HTR-8/SVneo (cell line): ENCODE measurements at places on chromosomes 1 and 21.

DNA sequence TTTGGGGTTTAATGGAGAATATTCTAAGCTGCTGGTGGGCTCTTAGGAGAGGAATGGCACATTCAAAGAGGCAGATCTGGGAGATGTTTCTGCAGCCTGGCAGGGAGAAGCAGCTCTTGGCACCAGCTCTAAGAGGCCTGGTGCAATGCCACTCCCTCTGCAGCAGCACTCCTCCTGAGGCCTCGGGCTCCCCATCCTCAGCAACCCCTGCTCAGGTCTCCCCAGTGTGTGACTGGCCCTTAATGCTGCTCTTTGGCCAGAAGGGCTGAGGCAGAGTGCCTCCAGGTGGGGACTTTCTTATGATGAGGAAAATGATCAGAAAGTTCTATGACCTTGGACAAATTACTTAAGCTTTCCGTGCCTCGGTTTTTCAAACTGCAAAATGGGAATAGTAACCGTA is 55.5 kb downstream of the MAB21L3 start:
- DNase-seq = no peak

GRCh38 chr1:53956308-53957168 is 10.4 kb downstream of the LRRC42 start:
- DNase-seq = no peak

DNA sequence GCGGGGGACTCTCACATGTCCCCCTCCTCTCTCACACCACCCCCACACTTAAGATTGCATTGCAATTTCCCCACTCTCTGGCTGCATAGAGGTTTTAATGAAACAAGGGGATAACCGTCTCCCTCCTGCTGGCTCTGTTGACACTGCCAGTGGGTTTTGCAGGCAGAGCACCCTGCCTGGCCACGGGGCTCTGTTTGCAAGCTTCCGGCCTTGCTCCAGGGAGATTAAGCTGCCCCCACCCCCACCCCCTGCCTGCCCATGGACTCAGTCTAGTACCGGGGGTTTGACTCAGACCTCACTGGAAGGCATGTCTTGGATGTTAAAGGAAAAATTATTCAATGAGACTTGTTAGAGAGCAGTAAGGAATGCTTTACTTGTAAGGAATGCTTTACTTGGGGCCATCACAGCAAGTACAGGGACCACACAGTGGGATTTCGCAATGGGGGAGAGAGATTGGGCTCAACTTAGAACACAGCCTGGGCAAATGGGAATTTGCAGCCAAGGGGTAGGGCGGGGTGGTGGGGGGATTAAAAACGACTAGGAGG is 101.0 kb downstream of the AJAP1 start:
- DNase-seq = peak; percentile 68

- no peak for DNase-seq
These were observed 153.8 kb downstream of the ATG4C start for GRCh38 chr1:62937634-62938296.

GRCh38 chr1:1398677-1399186 is 403 bp downstream of the CCNL2 start:
- DNase-seq = no peak

- peak; percentile 66 for DNase-seq
These were observed 6.5 kb upstream of the C2CD4D start for GRCh38 chr1:151846062-151846568.

DNA sequence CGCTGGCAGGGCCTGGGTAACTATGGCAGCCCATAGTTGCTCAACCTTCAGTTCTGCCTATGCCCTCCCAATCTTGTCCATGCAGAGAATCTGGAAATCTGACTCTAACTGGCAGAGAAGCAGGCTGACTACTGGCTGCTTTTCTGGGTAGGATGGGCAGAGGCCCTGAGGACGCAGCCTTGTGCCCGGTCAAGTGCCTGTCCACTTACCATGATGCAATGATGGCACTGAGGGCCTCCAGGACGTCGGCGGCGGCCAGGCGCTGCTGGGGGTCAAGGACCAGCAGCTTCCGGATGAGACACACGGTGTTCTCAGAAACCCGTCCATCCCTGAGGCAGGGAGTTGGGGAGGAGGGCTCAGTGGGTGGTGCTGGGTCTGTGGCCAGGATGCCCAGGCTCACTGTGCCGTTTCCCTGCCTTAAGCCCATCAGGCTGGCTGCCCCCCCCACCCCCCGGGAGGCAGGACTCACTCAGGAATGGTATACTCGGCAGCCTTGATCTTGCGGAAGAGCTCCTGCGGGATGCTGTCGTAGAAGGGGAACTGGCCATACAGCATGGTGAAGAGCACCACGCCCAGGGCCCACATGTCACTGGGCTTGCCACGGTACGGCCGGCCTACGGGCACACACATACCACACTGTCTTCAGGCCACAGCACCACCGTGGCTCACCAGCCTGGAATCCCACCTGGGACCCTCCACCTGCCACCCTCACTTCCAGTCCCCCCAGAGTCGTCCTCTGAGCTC is 20.4 kb upstream of the EVA1B start:
- no peak for DNase-seq

- no peak for DNase-seq
These were observed 181.5 kb upstream of the C1orf105 start for GRCh38 chr1:172238965-172239364.

- DNase-seq = no peak
These were observed 52.6 kb downstream of the LAMC1 start for GRCh38 chr1:183075861-183076260.

- no peak for DNase-seq
These were observed 6.1 kb downstream of the RLF start for GRCh38 chr1:40167317-40167716.

DNA sequence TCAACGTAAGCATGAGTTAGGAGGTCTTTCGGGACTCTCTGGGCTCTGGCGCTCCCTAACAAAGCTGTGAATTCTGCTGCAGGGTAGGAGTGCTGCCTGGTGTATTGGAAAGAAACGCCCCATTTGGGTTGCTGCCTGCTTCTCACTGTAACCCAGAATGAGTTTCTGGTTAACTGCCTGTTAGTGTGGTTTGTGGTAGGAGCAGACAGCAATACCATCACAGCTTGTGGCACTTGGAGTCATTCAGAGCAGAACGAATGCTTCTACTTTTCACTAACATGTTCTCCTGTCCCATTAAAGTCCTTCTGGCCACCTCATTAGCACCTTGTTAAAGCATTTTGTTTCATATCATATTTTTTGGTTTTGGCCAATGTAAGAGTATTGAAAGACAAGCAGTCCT is 18.1 kb downstream of the MAP3K7CL start:
- DNase-seq = no peak
